Astrocyte (in vitro differentiated cells and primary cell): ENCODE measurements at places on chromosomes 5 and 9. TPM values are rescaled to one million over a fixed set of nuclear protein-coding genes. Genes with fewer than 3 reads are reported as not detected.

PCSK5 gene
- total RNA-seq = 11.5 and 13.1 TPM in 2 replicates

PALM2AKAP2 gene
- 58.1 and 61.3 TPM in 2 replicates for total RNA-seq

RECK gene
- total RNA-seq = 21.6 and 25.1 TPM in 2 replicates

PCDHGA8 gene
- 1.0 and 1.2 TPM in 2 replicates for total RNA-seq

CRAT gene
- total RNA-seq = 21.2 and 25.3 TPM in 2 replicates

DNA sequence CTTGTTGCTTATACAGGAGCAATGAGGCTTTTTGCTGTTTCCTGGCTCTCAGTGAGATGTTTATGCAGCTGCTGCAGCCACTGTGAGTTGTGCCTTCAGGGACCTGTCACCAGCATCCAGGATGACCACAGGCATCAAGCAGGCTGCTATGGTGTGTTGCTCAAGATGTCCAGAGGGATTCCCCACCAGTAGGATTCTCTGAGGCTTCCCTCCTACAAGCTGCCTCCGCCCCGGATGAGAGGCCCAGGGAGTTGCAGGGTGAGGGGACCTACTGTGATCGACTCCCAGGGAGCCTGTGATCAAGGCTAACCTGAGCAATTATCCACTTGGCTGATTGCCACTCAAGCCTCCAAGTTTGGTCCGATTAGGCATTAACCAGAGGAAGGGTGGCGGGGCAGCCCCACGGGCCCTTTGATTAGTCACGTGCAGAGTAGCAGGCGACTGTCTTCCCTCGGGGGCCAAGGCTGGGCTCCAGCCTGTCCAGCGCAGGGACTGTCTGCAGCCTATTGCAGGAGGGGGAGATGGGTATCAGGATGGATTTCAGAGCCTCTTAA, 1.8 kb upstream of the FAT2 start:
- DNase-seq = no peak

DNA sequence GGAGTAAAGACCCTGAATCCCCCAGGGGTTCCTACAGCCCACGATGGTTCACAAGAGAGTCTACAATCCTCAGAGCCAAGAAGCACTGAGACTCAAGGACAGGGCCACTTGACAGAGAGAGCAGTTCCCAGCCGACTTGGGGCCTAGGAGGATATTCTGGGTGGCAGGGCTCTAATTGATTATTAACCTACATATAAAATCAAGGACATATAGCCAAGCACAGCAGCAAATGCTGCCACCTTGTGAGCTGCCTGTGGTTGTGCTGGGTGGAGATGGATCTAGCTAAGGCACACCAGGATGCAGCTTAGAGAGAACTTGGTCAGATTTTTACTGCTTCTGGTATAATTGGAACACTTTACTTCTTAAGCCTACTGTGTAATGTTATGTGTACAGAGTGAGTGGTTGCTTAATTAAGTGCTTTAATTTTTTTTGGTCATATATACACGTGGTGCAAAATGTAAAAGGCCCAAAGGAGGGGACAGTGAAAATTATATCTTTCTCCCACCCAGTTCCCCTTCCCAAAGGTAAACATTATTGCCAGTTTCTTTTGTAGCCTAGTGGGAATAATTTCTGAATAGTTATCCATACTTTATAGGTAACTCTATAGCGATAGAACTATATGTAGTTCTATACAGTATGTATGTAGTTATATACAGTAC, 78.8 kb downstream of the F2RL2 start:
- DNase-seq = peak; percentile 30

DNA sequence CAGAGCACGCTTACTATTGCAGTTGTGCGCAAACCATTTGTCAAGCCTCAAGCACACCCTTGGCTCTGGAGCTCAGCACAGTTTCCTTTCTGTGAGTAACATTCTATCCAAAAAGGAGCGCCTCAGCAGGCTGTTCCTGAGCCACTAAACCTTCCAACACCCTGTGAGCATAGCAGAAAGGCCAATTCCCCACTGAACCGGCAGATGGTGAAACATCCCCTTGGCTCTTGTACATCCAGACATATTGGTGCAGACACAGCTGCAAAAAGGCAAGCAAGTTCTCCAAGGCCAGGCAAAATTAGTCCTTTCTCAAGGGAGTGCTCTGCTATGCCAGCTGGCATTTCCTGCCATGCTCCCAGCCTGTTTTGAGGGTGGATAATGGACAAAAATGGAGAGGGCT, 44.1 kb upstream of the CEMIP2 start:
- DNase-seq = no peak

DNA sequence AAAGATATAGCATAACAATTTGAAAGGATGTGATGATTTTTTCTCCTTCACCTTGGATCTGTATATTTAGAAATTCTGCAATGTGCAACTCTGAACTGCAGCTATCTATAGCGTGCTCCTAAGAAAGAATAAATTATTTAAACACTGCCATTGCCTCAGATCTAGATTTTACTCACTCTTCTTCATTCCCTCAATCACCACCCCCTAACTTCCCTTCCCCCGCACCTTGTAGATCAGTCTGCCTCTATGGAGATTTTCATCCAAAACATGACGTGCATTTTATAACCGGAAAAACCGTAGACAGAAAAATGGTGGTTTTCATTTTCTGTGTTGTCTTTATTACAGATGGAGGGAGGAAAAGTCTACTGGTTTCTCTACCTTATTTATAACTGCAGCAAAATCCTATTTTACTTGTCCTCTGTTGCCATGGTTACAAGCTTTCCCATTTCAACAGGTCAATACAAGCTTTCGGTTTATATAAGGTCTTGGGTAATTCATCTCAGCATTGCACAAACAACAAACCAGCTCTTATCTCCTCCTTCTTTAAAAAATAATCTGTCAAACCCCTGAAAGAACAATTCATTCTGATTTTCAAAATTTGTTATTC, 480.0 kb downstream of the TAF11L14 start:
- no peak for DNase-seq

- DNase-seq = no peak
Observed at GRCh38 chr5:103745353-103746065, 182.9 kb upstream of the NUDT12 start.

- DNase-seq = no peak
Observed at GRCh38 chr5:3024126-3024525, 272.6 kb upstream of the IRX2 start.

DNA sequence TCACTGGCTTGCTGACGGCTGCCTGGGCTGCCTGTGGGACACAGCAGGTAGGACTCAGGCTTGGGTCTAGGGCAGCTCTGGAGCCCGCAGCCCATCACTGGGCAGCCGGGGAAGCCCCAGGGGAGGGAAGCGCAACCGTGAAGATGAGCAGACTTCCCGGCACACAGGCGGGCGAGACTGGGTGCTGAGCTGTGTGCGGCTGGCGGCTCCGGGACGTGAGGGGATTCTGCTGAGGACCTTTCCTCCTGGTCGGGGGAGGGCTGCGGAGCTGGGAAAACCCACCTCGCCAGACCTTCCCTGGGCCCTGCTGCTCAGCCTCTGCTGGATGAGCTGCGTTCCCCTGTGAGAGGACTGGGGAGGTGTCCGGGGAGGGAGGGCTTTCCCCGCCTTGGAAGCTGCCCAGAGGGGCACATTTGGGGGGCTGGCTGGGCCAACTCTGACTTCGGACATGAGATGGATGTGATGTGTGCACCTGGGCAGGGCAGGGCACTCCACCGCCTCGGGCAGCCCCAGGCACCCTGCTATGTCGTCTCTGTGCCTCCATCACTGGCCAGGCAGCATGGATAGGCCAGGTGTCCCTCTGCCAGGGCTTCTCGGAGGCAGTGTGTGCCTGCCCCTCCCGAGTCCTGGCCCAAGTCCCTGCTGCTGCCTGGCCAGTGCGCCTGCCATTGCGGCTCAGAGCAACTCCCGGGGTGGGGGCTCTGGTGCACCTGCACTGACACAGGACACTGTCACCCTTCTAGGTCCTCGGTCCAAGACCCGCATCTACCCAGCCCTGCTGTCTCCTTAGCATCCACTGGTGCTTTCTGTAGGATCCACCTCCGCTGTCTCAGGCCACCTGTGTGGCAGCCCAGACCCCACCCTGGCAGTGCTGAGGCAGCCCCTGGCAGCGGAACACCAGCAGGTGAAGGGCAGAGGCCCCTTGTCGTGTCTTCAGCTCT, 66.4 kb downstream of the COL5A1 start:
- no peak for DNase-seq

DNA sequence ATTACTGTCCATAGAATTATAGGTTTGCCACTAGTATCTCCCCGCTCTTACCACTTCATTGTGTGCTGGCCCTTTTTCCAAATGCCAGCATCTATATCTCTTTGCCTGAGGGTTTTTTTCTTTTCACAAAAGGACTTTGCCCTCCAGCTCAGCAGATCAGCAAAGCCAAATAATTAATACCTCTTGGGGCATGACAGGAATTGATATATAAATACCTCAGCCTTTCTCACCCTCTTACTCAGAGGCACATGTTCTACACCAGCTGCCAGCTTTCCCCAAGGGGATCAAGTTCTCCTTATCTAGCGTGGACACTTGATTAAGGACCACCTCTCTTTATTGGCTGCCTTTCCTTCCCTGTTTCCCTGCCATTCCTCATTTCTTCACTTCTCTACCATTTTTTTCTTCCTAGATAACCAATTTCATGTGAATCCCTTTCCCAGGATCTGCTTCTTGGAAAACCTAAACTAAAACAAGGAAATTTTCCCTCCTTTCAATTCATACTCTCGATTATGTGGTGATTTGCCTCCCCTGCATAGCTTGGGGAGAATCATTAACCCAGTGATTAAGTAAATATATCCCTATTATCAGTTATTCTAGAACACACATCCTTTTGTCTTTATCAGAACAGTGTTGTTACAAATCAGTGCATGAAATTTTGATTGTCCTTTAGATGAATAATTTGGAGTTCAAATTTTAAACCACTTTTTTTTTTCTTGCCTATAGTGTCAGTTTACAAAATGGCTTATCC, 6.9 kb upstream of the NUDT12 start:
- DNase-seq = peak; percentile 10

DNA sequence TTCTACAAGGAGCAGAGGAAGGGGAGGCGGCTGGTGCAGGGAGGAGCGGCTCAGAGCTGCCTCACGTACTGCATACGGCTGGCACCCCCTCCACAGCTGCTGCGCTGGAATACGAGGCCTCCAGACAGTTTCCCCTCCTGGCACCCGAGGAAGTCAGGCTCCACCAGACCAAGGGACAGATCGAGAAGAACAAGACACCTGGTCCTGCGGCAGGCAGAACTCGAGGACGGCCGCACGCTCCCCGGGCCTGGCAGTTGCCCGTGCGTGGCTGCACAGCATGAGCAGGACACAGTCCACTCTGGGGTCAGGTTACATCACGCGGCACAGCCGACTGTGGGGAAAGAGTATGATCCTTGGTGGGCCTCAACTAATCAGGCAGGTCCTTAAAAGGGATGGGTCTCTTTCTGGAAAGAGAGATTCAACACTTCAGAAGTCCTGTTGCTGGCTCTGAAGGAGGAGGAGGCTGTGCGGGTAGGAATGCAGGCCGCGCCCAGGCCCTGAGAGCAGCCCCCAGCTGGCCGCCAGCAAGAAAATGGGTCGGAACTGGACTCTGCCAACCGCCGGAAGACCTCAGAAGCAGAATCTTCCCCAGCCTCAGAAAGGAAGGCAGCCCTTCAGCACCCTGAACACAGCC, 11.6 kb downstream of the UBAC1 start:
- DNase-seq = no peak

- DNase-seq = no peak
Observed at GRCh38 chr5:7377761-7378160, 18.2 kb upstream of the ADCY2 start.

- no peak for DNase-seq
Observed at GRCh38 chr9:135167356-135167755, 79.9 kb downstream of the OLFM1 start.

- peak; percentile 34 for DNase-seq
Observed at GRCh38 chr5:123881759-123882244, 369.8 kb downstream of the CSNK1G3 start.

DNA sequence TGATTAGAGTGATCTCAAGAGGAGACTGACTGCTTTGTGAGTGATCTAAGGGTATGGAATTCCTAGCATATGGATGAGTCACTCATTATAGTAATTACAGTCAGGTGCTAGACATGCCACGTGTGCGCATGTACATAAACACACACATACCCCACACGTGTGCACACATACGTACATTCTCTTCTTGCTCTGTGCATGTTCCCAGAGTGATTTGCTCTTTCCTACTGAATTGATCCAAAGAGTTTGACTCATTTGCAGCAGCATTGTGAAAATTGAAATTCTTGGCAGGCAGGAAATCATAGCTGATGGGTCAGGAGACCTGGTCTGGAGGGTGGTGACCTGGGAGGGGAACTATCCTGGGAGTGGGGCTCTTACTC, 63.8 kb downstream of the ANGPTL2 start:
- DNase-seq = no peak

DNA sequence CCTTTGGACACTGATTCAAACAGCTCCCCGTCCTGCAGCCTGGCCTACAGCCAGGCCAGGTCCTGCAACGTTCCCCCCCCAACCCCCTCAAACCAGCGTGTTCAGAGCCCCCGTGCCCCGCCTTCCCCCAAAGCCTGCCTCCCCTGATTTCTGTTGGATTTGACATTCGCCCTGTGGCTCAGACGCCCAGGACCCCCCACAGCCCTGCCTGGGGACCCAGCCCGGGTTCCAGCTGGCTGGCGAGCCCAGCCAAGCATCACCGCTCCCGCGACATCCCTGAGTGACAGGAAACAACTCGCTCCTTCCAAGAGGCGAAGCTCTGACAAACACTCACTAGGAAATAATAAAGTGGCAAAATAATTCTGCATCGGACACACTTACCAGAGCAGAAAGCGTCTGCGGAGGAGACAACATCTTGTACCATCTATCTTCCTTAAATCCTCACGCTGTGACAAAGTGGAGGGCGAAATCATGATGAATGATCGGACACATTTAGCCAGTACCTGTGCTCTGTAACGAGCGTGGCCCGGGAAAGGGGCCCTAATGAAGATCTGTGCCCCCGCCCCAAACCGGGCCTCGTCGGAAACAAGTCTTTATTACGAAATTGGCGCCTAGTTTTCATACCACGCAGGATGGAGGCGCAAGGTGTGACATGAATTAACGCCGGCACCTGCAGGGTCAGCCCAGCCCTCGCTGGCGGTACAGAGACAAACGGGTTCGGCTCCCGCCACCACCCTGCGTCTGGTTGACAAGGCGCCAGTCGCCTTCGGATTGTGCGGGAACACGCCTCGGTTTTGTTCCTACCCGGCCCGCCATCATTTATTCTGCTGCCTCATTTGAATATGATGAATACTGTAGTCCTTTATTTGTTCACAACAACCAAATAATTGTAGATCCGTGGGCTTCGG, 91.0 kb upstream of the MVB12B start:
- DNase-seq = no peak

DNA sequence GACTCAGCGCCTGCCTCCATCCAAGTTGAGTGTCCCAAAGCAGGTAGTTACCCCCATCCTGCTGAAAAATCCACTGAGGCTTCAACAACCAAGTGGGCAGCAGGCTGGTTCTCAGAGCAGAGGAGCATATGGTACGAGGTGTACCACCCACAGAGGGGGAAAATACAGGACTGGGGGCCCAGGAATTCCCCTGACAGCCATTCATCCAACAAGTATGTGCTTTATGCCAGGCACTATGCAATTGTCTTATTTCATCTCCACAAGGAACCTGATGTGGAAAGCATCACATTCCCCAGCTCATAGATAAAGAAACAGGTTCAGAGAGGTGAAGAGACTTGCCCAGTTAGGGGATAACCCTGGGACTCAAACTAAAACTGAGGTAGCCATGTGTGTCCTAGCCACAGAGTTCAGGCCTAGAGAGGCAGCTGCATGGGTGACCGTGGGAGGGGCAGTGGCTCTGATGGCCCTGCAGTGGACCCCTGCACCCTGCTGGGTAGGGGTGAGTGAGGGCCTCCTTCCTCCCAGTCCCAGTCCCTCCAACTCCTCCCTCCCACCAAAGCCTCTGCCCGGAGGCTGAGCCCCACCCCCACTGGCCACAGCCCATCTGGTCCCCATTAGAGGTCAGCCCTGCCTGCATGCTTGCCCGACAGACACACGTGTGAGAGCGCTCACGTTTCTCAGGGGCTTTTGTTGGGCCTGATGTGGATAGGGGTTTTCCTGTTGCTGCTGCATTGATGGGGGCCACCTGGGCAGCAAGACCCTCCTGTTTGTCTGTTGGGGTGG, 11.5 kb downstream of the PDLIM4 start:
- DNase-seq = peak; percentile 48
